Endodermal cell (in vitro differentiated cells): ENCODE measurements at places on chromosomes 4 and X. TPM values are rescaled to one million over a fixed set of nuclear protein-coding genes. Genes with fewer than 3 reads are reported as not detected.

DNA sequence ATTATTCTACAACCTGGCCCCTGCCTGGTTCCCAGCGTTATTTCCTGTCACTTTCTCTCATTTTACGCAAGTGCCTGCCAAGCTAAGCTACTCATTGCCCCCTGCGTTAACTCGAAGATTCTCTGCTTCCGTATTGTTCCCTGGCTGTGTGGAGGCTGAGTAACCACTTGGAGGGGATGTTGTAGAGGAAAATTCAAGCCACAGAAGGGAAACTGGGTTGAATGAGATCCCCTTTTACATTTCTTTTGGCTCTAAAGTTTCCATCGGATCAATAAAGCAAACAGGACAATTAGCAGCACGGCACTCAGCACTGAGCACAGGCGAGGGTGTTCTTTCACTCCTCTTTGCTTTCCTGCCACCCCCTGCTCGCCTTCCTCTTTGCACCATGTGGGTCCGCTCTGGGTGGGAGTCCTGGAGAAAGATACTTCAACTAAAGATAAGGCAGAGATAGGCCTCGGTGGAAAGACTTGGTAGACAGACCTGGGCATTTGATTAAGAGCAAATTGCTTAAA lies 4.2 kb upstream of the TMSB4X start:
- peaks cover 3% of the 10 kb centered on the region for H3K36me3 ChIP-seq
- H3K27me3 ChIP-seq, result no peaks in the 10 kb centered on the region
- no peak overlapping the region for H3K4me3 ChIP-seq
- peak; percentile 80 for DNase-seq
- H3K4me1 ChIP-seq, result no peaks in the 10 kb centered on the region

GRCh38 chrX:124033821-124034220 lies 72.3 kb downstream of the STAG2 start:
- no peak for DNase-seq
- H3K36me3 ChIP-seq, result peaks cover 25% of the 10 kb centered on the region
- H3K4me3 ChIP-seq, result no peak overlapping the region

DNA sequence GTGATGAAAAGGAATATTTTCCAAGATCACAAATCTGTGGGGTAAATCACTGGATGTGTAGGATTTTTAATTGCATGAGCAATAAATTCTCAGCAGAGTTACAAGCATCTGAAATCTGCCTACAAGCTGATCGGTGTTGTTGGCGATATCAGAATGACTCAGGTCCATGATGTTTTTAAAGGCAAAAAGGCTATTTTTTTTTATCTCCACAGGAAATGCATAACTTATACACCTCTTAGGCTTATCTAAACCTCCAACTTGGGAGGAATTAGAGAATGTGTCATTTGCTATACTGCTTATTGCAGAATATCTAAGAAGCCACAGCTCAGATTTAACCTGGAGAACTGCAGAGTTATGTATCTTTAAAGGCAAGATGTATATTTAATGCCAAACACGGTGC lies 61.6 kb downstream of the KIT start:
- H3K4me3 ChIP-seq, result no peak overlapping the region
- H3K36me3 ChIP-seq, result peaks cover 67% of the 10 kb centered on the region
- H3K4me1 ChIP-seq, result no peaks in the 10 kb centered on the region
- H3K27me3 ChIP-seq, result no peaks in the 10 kb centered on the region
- no peak for DNase-seq

- no peak overlapping the region for H3K4me3 ChIP-seq
- no peaks in the 10 kb centered on the region for H3K27me3 ChIP-seq
- H3K27ac ChIP-seq, result no peak overlapping the region
- H3K4me1 ChIP-seq, result no peaks in the 10 kb centered on the region
- no peak for DNase-seq
Observed at GRCh38 chrX:150623583-150623982, 55.2 kb downstream of the MTM1 start.

GRCh38 chr4:23814587-23814986 lies 75.3 kb downstream of the PPARGC1A start:
- DNase-seq, result no peak
- peak overlapping the region; percentile 47 for H3K27ac ChIP-seq
- H3K4me1 ChIP-seq, result peaks cover 6% of the 10 kb centered on the region
- H3K4me3 ChIP-seq, result no peak overlapping the region

DNA sequence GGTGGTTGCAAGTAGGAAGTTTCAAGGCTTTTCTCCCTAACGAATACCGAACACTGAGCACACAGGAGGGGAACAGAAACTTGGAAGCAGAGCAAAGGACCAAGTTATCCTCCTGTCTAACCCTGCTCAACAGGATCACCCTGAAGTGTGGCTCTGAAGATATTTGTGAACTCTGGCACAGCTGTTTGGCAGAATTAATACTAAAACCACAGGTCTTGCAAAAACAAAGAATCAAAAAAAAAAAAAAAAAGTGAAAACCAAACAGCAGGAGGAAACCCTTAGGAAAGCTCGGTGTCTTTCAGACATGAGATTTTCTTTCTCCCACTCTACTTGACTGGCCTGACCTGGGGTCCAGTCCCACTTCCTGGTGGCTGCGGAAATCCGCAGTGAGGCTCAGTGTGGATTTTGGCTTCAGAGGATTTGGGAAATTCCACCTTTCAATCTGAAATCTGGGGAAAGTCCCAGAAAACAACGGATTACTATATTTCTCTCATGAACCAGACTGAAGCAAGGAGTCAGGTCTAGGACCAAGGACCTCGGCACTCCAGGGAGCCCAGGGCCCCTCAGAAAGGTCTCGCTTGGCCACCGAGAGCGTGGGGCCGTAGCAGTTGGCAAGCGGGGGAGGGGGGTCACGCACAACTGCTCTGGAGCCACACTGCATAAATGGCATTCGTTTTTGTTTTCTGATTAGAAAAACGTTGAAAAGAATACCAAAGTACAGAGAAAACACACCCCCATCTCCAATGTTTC lies 867 bp downstream of the TIFA start:
- no peaks in the 10 kb centered on the region for H3K4me1 ChIP-seq
- H3K36me3 ChIP-seq, result no peaks in the 10 kb centered on the region
- no peak overlapping the region for H3K27ac ChIP-seq

GRCh38 chr4:23084559-23085248 lies 392.0 kb downstream of the GBA3 start:
- DNase-seq, result no peak
- no peaks in the 10 kb centered on the region for H3K36me3 ChIP-seq

DNA sequence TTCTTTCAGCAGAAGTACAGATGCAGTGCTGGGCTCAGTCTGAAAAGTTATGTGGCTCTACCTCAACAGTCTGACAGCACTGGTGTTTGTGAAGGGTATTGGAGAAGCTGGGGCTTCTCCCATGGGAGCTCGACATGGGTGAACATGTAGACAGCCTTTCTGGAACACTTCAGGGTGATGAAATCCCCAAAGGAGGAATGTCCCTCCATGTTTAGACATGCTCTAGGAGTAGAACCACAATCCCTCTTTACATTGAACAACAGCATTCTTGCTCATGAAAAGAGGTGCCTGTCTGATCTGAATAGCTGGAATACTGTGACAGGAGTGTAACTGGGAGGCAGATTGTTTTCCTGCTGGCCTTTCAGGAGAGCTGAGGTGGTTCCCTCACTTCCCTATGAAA lies 53.8 kb upstream of the NAP1L2 start:
- no peak for DNase-seq
- no peaks in the 10 kb centered on the region for H3K36me3 ChIP-seq
- no peaks in the 10 kb centered on the region for H3K27me3 ChIP-seq

DNA sequence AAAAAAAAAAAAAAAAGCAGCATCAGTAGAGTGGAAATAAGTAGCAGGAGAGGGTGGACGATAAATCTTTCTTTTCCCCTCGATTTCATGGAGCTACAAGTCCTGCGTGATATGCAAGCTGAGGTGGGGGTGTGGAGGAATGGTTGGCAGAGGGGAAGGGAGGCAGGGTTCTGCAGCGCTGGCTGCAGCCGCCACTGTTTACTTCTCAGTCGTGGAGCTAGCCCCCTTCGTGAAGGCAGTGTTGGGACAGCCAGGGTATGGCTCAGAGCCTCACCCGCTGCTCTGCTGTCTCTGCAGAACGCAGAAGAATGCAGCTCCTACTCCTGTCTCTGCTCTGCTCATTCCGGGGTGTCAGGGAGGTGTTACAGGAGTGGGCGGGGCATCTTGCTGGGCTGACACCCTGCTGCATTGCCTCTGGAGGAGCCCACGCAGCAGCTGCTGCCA lies 140.6 kb downstream of the GPM6A start:
- DNase-seq, result peak; percentile 83
- H3K4me1 ChIP-seq, result no peaks in the 10 kb centered on the region
- H3K27ac ChIP-seq, result no peak overlapping the region
- H3K4me3 ChIP-seq, result no peak overlapping the region
- H3K27me3 ChIP-seq, result no peaks in the 10 kb centered on the region

- H3K27ac ChIP-seq, result peak overlapping the region; percentile 83
- H3K36me3 ChIP-seq, result peaks cover 3% of the 10 kb centered on the region
- peaks cover 8% of the 10 kb centered on the region for H3K4me1 ChIP-seq
- peak overlapping the region; percentile 96 for H3K4me3 ChIP-seq
Observed at GRCh38 chr4:140374130-140374477, 658 bp downstream of the SCOC start.

Gene MND1
- 16.6 to 31.7 TPM (median 30.3 TPM) in 3 replicates for total RNA-seq

Gene HSFX4
- not detected in 3 replicates for total RNA-seq
